ENCODE measurements at places on chromosomes 5 and 9.

GRCh38 chr5:93381057-93381456, 200.0 kb downstream of the NR2F1-AS1 start:
- no peak for DNase-seq

- peak; percentile 52 for DNase-seq
These were observed 6.3 kb downstream of the TESK1 start for GRCh38 chr9:35611230-35611797.

DNA sequence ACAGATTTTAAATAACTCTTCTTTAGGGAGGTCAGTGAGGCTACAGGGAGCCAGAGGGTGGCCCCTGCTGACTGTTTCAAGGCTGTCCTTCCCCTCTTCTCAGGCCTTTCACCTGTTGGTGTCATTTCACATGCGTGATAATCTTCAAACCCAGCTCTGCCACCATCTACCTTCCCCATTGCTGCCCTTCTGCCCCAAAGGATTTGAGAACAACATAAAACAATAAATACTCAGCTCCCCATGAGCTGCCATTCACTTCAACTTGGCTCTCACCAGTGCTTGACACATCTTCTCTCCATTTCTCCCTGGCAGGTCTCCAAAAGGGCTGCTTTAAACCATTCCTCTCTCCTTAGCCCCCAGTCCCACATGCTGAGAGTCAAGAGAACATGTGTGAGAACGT, 75.5 kb upstream of the PALM2AKAP2 start:
- DNase-seq = no peak

- DNase-seq = no peak
These were observed 154.0 kb upstream of the NFIL3 start for GRCh38 chr9:91577633-91578061.

- DNase-seq = no peak
These were observed 101.4 kb downstream of the ATG10 start for GRCh38 chr5:82073179-82073578.

DNA sequence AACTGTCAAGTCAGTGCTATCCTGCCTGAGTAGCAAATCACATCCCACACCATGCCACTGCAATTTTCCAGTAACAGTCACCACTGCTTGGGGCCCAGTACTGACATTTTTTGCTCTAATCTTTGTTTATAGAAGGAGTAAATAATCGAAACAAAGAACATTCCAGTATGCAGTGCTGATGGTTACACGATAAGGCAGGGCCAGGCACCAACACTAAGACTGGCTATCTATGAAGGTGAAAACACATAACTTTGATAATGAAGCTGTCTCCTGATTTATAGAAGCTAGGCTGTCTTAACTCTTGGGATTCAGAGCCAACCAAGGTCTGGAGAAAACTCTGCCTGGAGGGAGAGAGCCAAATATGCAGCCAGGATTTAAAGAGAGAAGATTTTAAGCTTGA, 365.3 kb downstream of the BNC2 start:
- no peak for DNase-seq

GRCh38 chr9:109557481-109557880, 59.4 kb upstream of the PTPN3 start:
- DNase-seq = no peak

DNA sequence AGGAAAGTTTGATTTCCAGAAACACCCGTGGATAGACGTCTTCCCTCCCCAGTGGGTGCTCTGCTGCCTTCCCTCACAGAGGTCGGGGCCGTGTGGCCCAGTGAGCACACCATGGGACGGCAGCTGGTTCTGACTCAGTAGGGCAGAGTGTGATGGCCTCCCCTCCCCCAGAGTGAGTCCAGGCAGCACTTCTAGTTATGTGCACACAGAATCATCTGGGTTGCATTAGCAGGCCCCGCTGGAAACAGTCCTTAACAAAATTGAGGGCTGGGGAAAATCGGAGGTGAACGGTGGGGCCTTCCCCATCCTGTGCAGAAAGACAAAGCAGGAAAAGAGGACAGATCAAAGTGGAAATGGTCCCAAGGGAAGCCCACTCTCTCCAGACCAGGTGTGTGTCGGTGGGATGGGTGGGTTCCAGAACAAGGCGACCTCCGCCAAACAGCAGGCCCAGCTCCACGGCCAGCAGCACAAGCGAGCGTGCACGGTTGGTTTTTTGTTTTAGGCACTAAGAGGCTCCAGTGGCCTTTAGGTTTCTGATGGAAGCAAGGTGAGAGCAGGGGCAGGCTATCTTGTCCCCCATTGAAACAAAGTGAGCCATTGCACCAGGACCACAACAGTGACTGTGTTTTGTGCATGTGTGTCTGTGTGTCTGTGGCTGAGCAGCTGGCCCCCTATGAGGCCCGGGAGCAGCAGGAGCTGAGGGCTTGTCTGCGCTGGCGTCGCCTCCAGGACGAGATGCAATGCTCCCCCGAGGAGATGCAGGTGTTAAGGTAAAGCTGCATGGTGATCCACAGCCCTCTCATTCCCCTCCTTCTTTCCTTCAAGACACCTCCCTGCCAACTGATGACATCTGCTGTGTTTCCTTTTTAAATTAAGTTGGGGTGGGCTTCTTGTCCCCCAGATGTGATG, 201.5 kb downstream of the AOPEP start:
- no peak for DNase-seq

GRCh38 chr5:54009828-54010227, 300.5 kb downstream of the ARL15 start:
- DNase-seq = no peak

GRCh38 chr5:137837491-137838394, 29.9 kb upstream of the MYOT start:
- no peak for DNase-seq

GRCh38 chr9:14652729-14653377, 40.4 kb downstream of the ZDHHC21 start:
- peak; percentile 27 for DNase-seq

GRCh38 chr9:115170358-115171073, 52.6 kb upstream of the TNC start:
- no peak for DNase-seq

GRCh38 chr5:90171466-90171865, 238.1 kb downstream of the CETN3 start:
- DNase-seq = no peak

GRCh38 chr5:32217886-32218396, 43.8 kb upstream of the GOLPH3 start:
- peak; percentile 32 for DNase-seq

DNA sequence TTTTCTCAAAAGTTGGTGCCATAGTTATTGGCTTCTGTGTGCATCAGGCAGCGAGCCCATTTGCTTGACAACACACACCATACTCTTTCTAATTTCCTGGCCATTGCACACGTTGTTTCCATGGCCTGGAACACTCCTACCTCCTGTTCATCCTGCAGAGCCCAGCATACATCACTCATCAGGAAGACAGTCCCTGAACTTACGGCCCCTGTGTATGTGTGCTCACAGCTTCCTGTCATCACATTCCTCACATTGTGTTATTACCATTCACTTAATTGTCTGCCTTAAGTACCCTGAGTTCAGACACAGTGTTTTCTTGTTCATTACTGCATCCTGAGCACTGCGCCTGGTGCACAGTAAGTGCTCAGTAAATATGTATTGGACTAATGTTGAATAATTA, 355.9 kb downstream of the PRELID2 start:
- DNase-seq = no peak

DNA sequence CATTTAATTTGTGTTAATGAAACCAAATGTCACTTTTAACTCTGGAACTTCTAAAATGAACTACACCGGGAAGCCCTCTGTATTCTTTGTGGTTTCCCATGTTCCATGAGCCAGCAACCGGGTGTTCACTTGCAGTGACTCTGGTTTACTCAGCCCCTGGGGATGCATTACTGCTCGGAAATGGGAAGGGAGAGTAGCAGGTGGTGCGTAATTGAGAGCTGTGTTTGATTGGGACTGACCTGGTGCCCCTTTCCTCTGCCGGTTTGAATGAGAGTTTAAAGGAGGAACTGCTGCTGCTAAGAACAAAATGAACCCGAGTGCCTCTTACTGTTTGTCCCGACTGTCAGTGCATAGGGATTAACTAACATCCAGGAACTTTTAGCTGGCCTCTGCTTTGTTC, 100.1 kb upstream of the DHFR start:
- DNase-seq = no peak

DNA sequence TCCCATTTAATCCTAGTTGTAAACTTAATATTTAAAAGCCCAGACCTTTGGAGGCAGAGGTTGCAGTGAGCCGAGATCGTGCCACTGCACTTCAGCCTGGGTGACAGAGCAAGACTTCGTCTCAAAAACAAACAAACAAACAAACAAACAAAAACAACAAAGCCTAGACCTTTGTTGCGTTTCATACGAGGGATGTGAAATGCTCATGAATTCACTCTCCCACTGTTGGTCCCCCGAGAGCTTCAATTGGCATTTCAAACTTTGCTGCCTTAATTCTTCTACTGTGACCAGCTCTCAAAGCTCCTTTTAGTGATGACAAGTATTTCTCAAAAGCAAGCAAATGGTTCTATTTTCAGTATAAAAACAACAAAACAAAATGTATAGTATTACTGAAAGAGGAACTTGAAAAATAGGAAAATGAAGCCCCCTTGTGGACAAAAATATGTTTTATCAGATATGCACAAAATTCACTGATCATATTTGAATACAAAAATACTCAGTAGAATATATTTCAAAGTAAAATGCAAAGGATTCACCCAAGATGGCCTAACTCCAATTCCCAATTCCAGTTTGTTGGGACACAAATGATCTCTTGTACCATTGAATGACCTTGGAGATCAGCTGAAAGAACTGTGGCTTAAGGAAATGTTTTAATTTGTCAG, 140.4 kb downstream of the ESM1 start:
- peak; percentile 52 for DNase-seq

GRCh38 chr5:135007305-135007704, 26.7 kb downstream of the PITX1 start:
- no peak for DNase-seq

GRCh38 chr5:74630453-74631066, 10.0 kb downstream of the ENC1 start:
- DNase-seq = no peak

GRCh38 chr5:68187268-68188055, 28.1 kb upstream of the PIK3R1 start:
- no peak for DNase-seq

DNA sequence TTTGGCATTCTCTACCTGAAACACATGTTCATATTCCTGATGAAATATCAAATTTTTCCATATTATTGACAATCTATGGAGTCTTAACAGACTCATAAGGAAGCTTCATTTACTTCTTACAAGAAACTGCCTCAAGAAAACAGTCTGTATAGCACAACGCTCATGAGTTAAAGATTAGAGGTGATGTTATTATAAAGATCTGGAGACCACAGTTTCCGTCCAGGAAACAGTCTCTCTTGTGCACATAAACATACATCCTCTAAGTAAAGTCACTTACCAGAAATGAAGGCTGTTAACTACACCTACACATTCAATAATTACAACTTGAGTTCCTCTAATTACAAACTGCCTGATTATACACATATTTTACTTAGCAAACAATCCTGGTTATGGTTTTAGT, 86.9 kb downstream of the RAPGEF6 start:
- no peak for DNase-seq

DNA sequence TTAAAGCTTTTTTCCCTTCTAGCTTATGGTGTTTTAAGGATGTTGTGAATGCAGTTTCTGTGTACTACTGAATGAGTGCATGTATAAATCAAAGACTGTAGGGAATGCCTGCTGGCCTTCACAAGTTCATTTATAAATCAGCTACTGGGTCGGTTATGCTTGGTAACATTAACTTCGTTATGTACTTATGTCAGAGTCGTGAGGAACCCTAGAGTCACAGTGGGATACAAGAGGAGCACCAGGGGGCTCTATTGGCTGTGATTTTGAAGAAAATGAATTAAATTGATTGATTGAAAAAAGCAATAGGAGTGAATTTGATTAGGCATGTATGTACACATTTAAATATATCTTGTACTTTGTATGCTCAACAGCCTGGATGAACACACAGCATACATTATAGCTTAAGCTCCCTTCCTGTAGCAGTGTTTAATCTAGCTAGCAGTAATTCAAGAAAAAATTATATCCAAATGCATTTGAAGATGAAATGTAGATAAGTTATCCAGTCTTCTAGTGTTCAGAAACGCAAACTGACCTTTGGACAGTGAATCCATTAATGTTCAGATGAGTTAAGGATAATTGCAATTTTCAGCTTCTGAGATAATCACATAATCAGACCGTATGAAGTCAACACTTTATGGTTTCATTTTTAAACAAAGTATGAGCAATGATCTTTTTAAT, 204.2 kb downstream of the KDM4C start:
- DNase-seq = no peak

DNA sequence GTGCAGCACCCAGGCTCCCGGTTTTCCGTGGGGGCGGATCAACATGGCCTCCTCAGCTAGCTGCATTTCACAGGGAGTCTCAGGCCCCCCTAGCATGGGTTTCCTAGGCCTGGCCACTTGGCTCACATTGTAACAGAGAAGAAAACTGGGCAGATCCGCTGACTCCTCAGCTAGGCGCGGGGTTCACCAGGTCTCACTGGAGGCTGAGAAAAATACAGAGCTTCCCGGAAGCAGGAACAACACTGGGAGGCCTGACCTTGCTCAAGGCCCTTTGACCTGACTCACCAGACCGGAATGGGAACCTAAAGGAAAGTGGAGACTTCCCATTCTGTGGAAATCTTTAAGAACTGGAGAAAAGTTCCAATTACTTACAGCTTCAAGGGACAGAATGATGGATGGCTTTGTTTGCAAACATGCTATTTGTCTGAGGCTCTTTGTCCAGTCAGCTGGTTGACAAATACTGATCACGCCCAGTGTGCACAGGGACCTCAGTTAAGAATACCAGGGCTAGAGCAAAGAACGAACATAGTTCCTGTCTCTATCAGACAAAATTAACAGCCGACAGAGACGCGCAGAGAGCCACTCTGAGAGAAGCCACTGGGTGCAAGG, 88.7 kb upstream of the LRRTM2 start:
- no peak for DNase-seq

- peak; percentile 57 for DNase-seq
These were observed 3.0 kb downstream of the C8G start for GRCh38 chr9:136947955-136948510.
